Airway epithelial cell (primary cell): ENCODE measurements at places on chromosomes 16 and 17. TPM values are rescaled to one million over a fixed set of nuclear protein-coding genes. Genes with fewer than 3 reads are reported as not detected.

The BLTP2 gene
- total RNA-seq: 104 and 127 TPM in 2 replicates

The SYCE1L gene
- total RNA-seq: 0.65 and 3.2 TPM in 2 replicates

The KRTAP1-1 gene
- not detected in 2 replicates for total RNA-seq

The LGALS9C gene
- total RNA-seq: 0.65 and 1.6 TPM in 2 replicates

The TLCD3B gene
- 0.14 TPM in 1 of 2 replicates, not detected in the other for total RNA-seq

The IFI35 gene
- 3.0 and 4.9 TPM in 2 replicates for total RNA-seq

The TMEM88 gene
- 0.63 TPM in 1 of 2 replicates, not detected in the other for total RNA-seq

The FOXJ1 gene
- total RNA-seq: not detected in 2 replicates

The BICDL2 gene
- 18.6 and 24.9 TPM in 2 replicates for total RNA-seq

The UMOD gene
- total RNA-seq: not detected in 2 replicates

The GRN gene
- 475 and 574 TPM in 2 replicates for total RNA-seq

The SCNN1G gene
- 1.8 and 1.9 TPM in 2 replicates for total RNA-seq

The CDH5 gene
- total RNA-seq: 0.14 TPM in 1 of 2 replicates, not detected in the other

The ABAT gene
- total RNA-seq: 5.9 and 9.3 TPM in 2 replicates

The GPT2 gene
- total RNA-seq: 49.9 and 72.6 TPM in 2 replicates

The LYRM1 gene
- total RNA-seq: 14.1 and 25.3 TPM in 2 replicates

The CCL22 gene
- total RNA-seq: 0.35 TPM in 1 of 2 replicates, not detected in the other

The KRT40 gene
- 0.07 TPM in 1 of 2 replicates, not detected in the other for total RNA-seq
